Hematopoietic multipotent progenitor cell treated with erythropoietin and hydrocortisone succinate and interleukin-3 and kit ligand, for 17 days (in vitro differentiated cells): ENCODE measurements at places on chromosomes 6 and 20.

DNA sequence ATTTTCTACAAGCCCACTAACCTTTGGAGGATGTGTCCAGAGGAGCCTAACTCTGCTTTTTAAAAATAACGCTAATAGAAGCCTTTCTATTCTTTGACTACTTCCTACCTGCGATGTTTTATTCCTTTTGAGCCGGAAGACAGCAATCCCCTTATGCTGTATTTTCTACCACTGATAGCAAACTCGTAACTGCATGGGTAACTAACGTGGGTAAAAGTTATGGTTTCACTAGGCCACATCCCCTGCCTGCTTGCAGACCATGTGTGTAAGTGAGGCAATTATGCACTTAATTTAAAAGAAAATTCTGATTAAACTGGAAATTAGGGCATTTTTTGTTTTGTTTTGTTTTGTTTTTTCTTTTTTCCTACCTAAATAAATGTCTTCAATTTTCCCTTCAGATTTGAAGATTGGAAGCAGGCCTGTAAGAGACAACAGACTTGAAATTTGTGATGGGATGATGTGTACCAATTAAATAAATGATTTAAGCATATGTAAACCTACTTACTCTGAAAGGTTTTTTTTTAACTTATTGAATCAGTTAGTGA is 931 bp downstream of the UFL1 start:
- peak; percentile 31 for DNase-seq

DNA sequence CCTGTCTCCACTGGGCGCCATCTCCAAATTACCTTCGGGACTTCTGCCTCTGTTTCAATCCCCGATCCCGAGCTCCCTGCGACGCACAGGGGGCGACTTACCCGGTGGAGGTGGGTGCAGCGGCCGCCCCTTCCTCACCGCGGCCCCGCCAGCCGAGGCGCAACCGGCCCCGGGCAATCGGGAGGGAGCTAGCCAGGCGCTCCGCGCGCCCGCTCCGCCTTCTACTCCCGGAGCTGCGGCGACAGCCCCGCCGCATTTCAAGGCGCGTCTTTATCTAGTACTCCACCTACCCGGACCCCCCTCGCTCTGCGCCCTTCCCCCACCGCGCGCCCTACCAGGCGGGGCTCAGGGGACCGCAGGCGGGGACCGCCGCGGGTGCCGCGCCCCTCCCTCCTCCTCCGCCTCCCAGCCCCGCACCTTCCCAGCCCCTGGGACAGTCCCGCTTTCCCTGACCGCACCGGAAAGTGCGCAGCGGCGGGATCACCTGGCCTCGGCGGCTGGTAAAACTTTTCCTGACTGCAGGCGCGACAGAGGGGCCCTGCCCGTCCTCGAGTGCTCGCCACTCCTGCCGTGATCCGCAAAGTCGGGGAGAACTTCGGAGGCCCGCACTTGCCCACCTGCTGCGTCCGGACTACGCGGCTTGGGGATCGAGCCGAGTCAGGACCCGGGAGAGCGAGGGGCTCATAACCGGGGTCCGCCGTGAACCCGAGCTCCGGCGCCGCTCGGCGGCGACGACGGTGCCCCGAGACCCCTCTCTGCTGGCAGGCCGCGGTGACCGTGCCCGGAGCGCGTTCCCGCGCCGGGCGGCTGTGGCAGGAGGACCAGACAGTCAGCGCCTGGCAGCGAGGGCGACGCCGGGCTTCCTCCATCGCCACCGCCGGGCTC is 8.0 kb upstream of the NKX2-2 start:
- DNase-seq, result no peak

GRCh38 chr20:35344354-35344837 is 52.2 kb upstream of the FAM83C start:
- DNase-seq, result no peak

DNA sequence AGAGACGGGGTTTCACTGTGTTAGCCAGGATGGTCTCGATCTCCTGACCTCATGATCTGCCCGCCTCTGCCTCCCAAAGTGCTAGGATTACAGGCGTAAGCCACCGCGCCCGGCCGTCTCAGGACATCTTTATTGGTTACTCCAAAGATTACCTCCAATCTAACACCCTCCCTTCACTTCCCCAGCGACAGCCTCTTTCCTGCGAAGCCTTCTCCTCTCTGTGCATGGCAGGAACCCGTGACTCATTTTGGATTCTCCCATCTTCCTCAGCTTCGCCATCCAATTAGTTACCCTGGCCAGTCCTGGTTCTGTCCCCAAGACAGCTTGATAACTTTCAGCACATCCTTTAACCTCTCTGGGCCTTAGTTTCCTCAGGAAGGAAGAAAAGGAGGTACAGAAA is 51.3 kb upstream of the TOX2 start:
- no peak for DNase-seq

GRCh38 chr6:55868771-55869479 is 6.5 kb downstream of the BMP5 start:
- no peak for DNase-seq

DNA sequence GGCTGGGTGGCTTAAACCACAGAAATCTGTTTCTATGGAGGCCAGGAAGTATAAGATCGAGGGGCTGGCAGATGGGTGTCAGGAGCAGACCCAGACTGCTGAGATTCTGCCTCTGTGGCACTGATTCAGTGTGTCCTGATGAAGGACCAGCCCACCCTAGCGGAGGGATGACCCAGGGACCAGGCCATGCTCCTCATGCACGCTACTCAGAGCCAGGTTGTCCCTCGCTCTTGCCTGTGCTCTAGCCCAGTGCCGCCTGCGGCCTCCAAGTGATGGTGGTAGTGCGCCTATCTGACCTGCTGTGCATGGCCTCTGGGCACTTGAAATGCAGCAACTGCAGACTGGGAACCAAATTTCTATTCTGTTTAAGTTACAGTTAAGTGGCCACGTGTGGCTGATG is 13.1 kb upstream of the APMAP start:
- no peak for DNase-seq

- no peak for DNase-seq
Observed at GRCh38 chr20:45583502-45583901, 4.4 kb upstream of the WFDC8 start.

DNA sequence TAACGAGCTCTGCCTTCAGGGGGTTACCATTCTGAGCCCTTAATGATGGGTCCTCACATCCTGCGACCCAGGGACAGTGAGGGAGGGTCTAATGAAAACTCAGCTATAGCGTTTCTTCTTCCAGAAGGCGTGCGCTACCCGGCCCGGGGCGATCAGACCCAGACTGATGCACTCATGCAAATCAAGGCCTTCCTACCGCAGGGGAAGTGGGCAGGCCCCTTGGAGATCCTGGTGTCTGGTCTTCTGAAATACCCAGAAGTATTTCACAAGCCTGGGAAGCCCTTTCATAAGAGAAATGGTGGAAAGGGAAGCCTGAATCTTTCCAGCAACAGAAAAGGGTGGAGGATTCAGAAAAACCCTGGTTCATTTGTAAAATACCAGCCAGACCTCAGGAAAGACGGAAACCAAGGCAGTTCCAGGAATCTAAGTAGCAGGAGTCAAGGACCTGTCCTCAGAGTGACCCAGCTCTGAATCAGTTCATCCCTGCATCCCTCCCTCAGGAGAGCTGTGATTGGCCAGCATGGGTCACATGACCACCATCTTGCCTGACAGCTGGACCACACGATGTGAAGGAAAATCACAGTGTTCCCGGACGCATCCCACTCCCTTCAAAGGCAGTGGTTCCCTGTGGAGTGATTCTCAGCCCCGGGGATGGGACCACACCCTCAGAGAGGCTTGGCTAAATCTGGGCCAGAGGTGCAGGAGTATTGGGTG is 12.7 kb downstream of the BFSP1 start:
- DNase-seq, result no peak

GRCh38 chr6:163759542-163759941 is 345.0 kb downstream of the QKI start:
- no peak for DNase-seq

DNA sequence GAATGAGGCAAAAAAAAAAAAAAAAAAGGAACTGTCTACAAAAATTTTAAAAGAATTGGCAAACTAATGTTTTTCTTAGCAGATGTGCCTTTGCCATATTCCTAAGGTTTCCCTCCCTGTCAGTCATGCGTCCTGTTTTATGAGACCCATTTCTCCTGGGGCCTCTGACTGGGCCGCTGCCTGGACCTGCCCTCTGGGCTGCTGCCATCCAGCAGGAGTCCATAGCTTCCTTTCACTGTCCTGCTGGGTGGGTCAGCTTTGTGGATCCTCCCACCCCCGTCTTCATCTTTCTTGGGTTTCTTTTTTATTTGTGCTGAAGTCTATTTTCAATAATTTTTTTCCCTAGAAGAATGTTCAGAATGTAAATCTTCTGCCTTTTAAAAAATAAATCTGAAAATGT is 110.8 kb upstream of the SCP2D1 start:
- DNase-seq, result no peak

DNA sequence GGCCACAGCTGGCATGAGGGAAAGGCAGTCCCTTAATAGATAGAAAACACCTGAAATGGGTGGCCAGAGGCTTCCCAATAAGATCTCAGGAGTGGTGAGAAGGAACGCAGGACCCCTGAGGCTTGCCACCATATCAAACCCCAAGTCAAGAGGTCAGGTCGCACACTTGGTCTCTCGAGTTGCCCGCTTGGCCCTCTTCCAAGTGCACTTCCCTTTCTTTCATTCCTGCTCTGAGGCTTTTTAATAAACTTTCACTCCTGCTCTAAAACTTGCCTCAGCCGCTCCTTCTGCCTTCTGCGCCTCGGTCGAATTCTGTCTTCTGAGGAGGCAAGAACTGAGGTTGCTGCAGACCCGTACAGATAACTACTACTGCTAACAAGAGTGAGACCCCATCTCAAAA is 64.2 kb downstream of the SLC2A10 start:
- DNase-seq, result no peak

DNA sequence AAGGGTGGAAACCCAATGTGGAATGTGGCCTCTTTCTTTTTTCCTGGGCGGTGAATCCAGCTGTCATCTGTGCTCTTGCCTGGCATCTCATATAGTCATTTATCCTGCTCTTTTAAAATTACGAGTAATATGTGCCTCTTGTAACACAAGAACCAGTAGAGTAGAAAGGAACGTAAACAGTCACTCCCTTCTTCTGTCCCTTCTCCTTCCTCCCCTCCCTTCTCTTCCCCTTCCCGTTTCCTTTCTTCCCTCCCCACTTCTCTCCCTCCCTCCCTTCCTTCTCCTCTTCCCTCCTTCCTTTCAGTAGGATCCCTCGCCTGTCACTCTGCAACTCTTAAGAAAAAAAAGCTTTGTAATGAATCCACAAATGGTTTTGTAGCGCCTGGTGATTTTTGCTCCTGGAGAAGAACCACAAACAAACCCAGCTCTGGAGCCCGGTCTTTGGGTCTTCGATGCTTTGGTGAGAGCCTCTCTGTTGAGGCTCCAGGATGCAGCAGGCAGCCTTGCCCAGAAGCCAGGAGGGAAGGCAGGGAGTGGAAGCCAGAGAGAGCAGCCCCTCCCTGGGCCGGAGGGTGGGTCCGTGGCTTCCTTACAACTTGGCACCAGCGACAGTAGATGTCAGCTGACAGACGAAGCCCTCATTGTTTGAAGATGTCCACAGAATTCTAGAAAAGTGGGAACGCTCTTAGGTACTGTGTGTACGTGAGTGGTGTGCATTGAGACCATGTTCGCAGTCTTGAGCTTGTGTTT is 15.0 kb downstream of the DUSP22 start:
- no peak for DNase-seq

DNA sequence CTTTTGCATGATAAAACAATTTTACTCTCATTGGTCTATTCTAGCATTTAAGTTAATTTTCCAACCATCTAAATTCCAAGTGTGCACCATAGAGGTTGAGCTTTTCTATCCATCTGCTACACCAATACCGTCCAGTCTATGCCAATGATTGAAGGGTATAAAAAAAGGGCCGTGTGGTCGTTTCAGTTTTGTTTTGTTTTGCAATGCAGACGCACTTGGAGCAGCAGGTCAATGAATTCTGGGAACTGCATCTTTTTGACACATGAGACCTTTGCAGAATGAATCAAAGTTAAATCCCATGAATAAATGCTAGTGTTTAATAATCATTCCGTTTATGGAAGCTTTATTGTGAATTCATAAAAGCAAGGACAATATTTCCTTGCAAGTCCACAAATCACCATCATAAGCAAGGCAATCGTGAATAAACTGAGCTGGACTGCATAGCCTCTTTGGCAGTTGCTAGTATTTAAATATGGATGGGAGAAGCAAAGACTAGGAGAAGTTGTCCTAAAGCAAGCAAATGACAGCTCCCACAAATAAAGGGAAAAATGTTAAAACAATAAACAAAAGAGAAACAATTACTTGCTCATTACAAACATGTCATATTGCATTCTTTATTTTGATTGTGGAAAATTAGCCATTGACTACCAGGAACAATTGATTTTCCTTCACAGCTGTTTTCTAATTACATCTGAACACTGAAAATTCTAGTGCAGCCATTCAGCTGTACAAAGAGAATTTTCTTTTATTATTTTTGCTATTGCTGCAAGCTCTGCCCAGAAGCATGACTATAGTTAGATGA is 649.7 kb upstream of the GJE1 start:
- DNase-seq, result no peak

GRCh38 chr20:6397115-6397514 is 274.3 kb upstream of the FERMT1 start:
- DNase-seq, result no peak

GRCh38 chr20:45972500-45973183 is 639 bp upstream of the ZNF335 start:
- no peak for DNase-seq

DNA sequence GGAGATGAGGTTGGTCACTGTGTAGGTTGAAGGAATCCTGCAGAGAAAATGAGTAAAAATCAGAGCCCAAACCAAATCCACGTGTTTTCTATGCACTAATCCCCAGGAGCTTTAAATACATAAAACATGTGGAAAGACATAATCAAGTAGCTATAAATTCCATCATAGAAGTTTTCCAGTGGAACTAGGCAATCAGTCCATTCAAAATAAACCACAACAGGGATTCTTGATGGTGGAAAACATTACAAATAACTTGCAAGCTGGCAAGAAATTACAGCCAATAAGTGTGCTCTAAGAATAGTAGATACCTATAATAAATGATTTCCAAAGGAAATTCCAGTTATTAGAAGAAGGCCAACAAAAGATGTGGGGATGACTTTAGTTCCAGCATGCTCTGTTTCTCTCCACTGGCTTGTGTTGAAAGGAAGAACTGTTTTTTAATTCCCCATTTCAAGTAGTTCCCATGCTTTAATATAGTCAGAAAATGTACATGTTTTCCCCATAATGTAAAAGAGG is 49.8 kb upstream of the ADGRG6 start:
- no peak for DNase-seq

GRCh38 chr20:37567331-37567665 is 39.6 kb upstream of the BLCAP start:
- DNase-seq, result no peak

DNA sequence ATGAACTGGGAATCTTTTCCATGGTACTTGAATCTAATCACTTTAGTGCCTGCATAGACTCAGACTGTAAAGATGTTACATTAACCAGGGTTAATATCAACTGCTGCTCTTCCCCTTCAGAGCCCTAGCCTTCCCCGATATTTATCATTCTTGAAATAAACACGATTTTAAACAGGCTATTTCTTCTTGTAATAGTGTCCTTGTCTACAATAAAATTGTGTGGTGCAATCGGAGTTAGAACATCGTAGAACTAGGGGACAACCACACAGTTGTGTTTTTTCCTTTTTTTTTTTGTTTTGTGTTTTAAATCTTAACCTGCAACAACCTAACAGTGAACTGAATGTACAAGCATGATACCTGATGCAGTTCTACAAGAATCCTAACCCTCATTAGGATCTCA is 4.5 kb downstream of the GJA1 start:
- DNase-seq, result no peak

GRCh38 chr20:47529840-47530239 is 28.2 kb downstream of the NCOA3 start:
- DNase-seq, result no peak
